Pancreas (tissue), 10 donors: ENCODE measurements at places on chromosomes 16 and 17.

DNA sequence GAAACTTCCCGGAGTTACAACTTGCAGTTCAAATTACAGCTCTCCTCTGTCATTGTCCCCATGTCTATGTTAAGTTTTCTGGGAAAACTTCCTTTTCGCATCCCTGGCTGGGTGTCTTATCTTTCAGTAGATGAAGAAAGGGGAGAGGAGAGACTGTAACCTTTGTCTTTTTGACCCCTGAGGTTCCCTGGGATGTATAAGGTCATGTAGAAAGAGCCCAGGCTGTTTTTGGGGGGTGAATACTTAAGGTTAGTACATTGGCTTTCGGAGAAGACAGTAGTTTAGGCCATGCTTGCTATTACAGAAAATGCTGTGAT is 31.1 kb downstream of the HS3ST3B1 start:
- DNase-seq, result no peak

DNA sequence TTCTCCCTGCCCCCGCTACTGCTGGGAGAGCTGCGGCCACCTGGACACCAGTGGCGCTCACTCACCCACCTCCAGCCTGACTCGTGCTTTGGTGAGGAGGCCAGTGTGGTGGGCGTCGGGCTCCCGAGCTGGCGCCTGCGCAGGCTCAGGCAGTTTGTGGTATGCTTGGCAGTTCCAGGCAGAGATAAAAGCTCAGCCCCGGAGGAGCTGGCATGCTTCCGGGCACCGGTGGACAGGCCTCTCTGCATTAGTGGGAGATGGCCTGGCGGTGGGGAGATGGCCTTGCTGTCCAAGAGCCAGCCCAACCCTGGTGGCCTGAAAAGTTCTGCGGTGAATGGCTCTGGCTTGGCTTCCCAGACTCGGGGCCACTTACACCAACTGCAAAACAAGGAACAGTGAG is 4.1 kb downstream of the ADGRG1 start:
- DNase-seq, result no peak

- peak; percentile 89 for DNase-seq
Measured at GRCh38 chr17:78140169-78141051, 5.8 kb upstream of the C17orf99 start.

DNA sequence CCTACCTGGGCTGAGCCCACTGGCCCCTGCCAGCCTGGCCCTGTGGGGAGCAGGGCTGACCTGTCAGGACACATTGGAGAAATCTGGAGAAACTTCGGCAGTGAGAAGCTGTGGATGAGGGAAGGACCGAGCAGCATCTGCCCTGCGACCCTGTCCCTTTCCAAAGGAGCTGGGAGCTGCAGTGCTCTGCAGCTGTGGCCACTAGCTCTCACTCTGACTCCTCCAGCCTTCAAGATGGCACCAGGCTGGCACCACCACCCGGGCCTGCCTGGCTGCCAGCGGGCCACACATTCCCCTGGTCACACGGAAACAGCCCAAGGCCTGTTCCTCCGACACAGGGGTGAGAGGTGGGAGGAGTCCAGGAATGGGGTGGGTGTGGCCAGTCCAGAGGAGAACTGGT is 30.1 kb downstream of the CD300LG start:
- DNase-seq, result no peak

GRCh38 chr17:38656959-38657823 is 17.6 kb downstream of the EPOP start:
- peak; percentile 50 for DNase-seq

DNA sequence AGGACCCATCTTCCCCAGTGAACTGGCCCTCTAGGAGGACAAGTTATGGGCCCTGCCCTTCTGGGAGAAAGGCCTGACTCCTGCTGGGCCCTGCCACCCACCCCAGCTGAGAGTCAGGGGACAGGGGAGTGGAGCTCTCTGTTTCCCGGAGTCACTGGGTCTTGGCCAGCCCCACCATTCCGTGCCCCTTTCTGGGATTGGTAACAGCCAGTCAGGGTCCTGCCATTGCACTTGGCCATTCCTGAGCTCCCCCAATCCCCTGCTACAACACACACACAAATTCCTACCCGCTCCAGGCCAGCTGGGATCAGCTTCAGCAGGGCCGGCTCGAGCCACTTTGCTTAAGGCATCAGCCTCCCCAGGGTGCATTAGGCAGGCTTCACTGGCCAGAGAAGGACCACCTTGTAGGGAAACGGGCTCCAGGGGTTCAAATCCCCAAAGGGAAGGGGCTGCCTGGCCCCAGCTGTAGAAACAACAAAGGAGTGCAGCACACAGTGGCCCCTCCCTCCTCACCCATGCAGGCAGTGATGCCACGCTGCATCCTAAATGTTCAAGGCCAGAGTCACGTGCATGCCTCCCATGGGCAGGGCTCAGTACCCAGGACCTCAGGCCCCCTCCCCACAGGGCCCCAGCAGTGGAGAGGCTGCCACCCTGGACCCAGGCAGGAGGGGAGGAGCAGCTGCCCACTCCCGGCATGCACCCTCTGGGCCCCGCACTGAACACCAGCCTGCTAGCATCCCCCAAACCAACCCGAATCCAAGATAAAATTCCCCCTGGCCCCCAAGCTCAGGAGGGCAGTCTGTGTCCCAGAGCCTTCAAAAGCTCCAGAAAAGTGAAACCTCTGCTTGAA is 37.7 kb downstream of the C16orf78 start:
- DNase-seq, result no peak

GRCh38 chr16:31200821-31201568 is 1.6 kb downstream of the PYCARD start:
- DNase-seq, result no peak

DNA sequence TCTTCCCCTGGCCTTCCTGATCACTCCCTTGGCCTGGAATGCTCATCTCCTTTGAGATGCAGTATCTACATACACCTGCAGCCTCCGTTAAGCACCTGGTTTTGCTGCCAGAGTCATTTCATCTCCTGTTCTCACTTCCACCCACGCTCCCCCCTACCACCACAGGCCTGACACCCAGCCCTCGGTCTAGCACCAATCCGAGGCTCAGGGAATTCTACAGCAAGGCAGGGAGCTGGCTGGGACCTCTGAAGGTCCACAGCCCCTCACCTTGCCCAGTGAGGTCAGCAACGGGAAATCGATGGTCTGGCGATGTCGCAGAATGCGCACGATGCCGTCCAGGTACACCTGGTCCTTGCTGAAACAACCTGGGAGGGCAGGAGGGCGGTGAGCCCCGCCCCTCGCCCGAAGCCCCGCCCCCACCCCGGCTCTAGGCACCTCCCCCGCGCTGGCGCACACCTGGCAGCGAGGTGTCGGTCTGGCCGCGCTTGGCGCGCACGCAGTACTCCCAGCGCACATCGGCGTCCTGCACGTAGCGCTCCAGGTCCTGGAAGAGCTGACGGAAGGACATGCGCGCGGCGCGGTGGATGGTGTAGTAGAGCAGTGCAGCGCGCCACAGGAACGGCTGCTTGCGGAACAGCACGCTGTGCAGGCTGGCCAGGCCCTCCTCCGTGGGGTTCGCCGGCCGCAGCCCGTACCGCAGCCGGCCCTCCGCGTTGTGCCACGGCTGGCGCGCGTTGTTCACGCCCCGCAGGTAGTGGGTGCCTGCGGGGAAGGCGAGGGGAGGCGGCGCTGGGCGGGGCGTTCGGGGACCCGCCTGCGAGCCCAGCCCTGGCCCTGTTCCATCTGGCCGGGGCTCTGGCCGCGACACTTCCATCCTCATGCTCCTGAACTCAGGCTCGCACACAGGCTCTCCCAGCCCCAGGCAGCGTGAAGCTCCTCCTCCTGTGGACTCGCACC is 5.7 kb downstream of the MATCAP1 start:
- DNase-seq, result peak; percentile 92

DNA sequence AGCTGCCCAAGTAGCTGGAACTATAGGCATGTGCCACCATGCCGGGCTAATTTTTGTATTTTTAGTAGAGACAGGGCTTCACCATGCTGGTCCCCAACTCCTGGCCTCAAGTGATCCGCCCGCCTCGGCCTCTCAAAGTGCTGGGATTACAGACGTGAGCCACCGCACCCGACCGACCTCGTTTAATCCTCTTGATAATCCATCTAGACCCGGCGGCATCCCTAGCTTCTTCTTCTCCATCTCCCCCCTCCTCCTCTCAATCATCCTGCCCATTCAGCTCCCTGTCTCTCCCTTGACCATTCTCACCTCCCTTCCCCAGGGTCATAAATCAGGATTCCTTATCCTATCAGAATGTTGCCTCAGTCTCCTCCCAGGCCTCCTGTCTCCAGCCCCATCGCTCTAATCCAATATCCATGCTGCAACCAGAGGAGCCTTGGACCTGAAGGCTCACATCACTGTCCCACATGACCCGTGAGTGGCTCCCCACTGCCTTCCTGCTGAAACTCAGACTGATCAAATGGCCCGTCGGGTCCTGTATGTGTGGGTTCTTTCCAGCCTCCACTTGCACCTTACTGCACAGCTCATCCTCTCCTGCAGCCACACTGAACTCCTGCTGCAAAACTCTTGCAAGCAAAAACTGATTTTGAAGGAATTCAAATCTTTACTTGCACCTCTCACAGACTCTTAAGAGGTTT is 74.1 kb upstream of the CDH5 start:
- no peak for DNase-seq

DNA sequence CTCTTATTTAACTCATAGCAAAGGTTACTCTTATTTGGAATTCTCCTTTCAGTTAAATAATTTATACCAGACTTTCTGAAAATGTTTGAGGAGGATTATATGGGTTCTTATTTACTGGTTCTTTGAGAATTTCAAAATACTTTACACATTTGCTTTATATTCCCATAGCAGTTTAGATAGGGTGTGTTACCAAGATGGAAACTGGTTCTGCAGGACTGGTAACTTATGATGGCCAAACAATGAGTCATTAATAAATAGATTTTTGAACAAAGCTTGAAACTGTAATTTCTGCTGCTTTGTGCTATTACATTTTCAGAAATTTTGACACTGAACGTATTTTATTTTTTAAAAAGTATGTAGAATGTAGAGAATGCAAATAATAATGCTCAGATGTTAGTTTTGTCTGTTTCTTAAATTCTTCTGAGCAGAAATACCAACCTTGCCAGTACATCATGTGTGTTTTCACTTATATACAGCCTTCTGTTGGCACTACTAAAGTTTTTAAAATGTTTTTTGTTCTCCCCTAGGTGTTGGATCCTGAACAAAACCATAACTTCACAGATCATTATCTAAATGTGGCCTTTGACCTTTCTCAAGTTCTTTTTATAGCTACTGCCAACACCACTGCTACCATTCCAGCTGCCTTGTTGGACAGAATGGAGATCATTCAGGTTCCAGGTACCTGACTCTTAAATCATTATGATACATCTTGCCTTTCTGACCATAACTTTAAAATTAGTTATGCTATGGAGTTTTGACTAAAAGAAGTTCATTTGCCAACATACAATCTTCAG is 48.3 kb upstream of the ABCC11 start:
- no peak for DNase-seq

DNA sequence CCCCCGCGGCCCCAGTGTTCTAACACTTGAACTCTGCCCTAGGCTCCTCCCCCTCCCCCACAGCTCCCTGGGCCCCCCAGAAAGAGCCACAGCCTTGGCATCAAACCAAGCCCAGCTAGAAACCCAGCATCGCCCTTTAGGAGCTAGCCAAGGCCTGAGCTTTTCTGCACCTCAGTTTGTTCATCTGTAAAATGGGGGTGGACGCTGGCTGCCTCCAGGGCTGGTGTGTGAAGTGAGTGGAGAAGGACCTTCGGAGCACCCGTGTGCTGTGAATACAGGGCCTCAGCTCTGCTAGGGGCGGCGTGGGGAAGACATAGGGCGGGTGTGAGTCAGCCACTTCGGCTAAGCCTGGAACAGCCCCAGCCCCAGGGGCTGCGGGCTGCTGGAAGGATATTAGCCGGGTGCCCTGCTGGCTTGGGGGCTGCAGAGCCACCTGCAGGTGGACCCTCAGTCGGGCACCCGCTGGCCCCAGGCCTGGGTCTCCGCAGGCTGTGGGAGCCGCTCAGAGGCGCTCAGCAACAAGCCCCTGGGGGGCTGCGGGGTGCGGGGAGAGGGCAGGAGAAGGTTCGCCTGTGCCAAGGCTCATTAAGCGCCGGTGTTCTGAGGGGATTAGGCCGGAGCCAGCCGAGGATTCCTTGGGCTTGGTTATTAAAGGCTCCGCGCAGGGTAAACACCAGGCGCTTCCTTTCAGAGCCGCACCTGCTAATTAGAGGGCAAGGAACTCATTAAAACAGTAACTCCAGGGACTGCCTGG is 217.0 kb upstream of the CIBAR2 start:
- no peak for DNase-seq

DNA sequence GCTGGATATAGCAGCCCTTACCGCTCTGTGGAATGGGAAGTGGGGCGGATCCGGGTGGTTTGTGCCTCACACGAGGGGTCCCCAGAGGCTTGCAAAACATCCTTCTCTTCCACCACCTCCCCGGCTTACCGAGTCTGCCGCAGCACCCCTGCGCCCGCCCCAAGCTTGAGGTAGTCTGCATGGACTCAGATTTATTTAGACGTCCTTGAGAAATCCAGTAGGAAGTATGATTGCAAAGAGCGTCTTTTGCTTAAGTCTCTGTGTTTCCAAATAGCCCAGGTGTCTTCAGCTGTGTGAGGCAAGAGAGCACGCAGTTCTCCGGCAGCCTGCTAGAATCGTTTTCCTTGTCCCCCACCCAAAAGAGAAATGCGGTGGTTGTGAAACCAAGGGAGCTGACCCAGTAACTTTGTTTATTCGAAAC is 2.4 kb downstream of the KIAA0513 start:
- no peak for DNase-seq

GRCh38 chr16:361341-361871 is 8.9 kb upstream of the AXIN1 start:
- no peak for DNase-seq

DNA sequence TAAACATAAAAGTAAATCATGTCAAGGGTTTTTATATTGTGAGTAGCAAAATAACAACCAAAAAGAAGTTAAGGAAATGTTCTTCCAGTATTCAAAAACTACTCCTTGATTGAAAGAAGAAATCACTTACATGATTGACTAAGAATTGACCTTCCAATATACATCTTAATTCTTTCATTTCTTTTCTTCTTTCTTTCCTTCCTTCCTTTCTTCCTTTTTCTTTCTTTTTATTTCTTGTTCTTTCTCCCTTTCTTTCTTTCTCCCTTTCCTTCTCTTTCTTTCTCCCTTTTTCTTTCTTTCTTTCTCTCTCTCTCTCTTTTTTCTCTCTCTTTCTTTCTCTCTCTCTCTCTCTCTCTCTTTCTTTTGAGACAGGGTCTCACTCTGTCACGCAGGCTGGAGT is 60.7 kb upstream of the SOX9 start:
- no peak for DNase-seq

DNA sequence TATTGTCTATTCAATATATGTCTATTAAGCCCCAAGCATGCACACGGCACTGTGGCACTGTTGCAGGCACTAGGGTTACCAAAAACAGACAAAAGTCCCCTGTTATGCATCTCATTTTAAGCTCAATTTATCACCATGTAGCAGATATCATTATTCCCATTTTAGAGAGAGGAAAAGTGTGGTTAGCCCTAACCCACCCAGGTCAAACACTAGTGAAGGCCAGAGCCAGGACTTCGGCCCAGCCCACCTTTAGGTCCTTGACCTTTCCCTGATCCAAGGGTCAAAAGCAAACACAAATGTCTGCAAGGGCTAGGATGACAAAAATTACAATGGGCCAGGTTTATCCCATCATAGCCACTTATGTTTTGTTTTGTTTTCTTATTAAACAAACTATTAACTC is 130.3 kb upstream of the NUDT7 start:
- DNase-seq, result no peak
